ENCODE measurements at places on chromosomes 13 and 19.
A peak's percentile ranks its signal among the peaks of the same experiment; 100 is the strongest.

DNA sequence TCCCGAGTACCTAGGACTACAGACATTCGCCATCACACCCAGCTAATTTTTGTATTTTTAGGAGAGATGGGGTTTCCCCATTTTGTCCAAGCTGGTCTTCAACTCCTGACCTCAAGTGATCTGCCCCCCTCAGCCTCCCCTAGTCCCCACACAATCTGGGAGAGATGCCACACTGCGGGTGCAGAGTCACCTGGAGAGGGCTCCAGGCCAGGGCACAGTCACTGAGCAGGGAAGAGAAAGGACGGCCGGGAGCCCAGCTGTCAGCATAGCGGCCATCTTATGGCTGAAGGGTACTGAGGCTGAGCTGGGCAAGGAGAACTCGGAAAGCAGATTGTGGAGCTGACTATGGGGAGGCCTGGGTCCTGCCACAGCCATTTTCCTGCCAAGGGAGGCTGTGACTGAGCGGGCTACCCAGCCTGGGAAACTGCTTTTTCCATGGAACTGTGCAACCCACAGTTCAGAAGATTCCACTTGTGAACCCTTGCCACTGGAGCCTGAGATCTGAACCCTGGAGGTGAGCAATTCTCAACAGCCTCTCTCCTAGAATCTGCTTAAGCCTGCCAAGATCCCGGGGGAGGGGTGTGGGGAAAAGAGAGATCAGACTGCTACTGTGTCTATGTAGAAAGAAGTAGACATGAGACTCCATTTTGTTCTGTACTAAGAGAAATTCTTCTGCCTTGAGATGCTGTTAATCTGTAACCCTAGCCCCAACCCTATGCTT is 109.2 kb downstream of the ZNF486 start:
- no peak for DNase-seq

DNA sequence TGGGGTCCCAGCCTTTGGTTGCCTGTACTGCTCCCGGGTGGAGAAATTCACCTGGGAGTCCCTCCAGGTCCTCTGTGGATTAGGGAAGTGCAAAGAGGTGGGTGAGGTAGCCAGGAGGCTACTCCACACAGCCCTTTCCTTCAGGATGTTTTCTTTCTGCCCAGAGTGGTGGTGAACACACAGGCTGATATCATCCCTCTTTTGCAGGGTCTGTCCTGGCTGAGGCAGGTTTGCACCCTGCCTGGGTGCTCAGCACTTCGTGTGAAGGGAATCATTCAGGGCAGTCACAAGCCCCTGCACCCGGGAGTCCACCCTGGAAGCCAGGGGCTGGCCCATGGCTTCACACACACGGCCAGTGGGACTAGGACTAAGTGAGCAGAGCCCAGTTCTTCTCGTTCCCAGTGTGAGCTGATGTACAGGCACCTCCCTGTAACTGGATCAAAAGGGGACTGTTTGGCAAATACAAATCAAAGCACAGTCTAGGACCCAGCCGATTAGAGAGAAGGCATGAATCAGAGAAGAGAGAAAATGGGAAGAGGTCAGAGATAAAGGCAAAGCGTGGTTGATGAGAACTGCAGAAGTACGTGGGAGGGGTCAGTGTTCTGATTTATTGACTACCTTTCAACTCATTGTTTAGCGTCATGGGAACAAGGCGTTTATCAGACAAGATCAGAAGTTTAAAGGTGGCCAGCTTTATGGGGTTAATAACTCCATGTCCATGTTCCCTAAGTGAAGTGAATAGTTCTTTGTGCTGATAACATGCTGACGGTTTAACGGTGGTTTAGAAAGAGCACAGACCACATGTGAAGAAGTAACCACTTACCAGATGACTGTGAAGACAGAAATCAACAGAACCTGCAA is 30.4 kb upstream of the SPATA13 start:
- no peak for DNase-seq

GRCh38 chr19:34722353-34722752 is 11.7 kb upstream of the ZNF181 start:
- no peak for DNase-seq

DNA sequence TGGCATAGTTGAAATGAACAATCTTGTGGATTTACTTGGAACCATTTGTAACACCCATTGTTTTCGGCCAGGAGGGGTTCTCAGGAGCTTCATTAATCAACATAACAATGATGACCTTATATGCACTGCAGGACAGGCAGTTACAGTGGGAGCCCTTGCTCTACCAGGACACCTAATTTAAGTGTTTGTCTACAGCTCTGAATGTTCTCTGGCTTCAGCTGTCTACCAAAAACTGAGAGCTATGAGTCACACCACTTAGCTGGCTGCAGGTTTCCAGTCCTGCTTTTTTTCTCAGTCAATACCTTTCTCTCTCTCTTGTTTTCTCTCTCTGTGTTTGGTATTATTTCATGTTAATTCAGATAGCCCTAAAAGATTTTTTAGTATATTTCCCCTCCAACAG is 105.4 kb upstream of the MBNL2 start:
- no peak for DNase-seq

DNA sequence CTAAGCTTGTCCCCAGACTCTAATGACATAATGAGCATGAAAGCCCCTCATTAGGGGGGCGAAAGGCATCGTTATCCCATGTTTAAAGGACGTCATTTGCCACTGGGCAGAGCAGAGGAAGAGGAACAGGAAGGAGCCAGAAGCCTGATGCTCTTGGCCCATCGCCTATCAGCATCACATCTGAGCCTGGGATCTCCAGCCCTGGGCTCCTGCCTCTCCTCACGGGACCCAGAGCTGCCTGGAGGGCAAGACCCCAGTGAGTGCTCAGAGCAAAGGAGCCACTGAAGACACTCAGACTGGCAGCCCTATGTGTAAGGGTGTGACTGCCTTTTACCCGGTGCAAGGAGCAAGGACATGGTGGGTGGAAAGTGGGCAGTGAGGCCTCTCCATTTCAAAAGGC is 115.0 kb upstream of the ZNF507 start:
- no peak for DNase-seq

DNA sequence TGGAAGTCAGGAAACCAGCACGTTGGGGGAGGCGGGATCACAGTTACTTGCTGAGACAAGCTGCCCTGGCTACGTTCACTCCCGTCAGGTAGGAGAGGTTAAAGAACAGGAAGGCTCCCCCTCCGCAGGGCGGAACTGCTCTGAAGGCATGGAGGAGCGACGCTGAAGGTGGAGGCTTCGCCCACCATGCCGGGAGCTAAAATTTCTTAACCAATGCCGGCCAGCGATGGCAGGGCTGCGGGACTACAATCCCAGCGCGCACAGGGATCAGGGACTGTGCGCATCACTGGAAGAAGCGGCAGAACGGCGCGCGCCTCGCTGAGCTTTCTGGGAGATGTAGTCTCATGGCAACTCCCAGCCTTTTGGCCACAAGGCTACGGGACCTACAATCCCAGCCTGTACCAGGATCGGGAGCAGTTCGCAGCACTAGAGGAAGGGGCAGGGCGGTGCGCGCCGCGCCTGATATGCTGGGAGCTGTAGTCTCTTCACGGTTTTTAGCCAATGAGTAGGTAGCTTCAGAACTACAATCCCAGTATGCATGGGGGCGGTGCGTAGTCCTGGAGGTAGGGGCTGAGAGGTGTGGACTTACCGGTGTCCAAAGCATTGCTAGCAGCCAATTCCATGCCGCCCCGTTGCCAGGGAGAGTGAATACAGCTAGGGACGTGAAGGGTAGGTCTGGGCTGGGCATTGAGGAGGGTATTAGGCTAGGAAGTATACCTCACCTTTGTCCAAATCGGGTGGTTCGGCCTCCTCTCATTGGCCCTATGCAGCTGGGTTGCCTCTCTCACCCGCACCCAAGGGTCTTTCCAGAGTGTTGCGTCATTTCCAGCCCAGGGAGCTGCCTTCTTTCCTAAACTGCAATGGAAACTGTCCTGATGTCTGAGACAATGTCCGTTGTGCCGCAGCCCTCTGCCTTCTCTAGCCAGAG is 12.8 kb upstream of the ZNF682 start:
- DNase-seq = peak; percentile 89

DNA sequence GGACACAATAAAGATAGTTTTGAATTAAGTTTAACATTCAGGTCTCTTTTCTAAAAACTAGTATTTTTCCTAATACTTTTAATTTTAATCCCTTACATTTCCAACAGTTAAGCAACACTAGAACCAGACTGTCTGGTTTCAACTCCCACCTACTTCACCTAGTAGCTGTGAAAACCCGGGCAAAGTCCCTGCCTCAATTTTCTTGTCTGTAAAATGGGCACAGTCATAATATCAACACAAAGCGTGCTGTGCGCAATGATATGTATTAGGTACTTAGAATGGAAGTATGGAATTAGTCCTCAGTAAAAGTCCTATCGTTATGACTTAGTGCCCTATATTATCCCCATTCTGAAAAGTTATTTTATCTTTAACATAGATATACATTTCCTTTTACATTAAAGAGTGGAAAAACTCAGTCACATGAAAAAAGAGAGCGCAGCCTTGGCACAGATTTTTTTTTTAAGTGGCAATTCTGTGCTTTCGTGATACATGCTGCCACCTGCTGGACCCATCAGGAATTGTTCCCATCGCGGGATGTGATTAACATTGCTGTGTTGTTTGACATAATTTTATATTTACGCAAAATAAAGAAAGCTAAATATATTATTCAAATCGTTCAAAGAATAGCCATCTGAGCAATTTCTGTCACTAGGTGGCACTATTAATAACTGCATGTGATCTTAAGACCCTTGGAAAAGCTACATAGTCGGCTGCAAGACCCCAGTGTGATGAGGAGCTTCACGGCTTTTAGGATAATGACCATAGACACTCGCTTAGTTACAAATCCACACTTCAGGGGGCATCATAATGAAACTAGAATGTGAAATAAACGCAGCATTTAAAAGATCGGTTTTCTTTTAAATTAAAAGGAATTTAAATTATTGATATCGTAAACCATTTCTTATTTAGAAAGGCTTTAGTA is 59.9 kb downstream of the LIG4 start:
- DNase-seq = no peak

GRCh38 chr19:18321734-18322102 is 1.2 kb downstream of the LSM4 start:
- no peak for DNase-seq

DNA sequence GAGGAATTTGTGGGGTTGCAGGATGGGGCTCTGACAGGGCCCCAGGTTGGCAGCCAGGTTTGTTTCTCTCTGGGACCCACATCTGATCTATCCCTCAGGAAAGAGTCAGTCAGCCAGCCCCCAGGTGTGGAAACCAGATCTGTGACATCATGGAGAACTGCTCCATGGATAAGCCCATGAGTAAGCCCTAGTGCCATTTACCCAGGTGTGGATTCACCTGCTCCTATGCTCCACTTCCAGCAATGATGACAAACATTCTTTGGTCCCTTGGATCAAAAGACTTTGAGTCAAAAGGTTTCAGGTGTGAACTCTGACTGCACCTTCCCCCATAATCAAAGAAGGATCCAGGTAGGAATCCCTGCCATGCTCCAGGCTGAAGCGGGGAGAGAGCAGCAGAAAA is 26.9 kb upstream of the IGFL4 start:
- no peak for DNase-seq

- no peak for DNase-seq
These were observed 38.5 kb upstream of the ATP11A start for GRCh38 chr13:112651311-112651710.

- no peak for DNase-seq
These were observed 43.1 kb downstream of the ZNF726 start for GRCh38 chr19:23957660-23958281.

- no peak for DNase-seq
These were observed 11.8 kb downstream of the IL17D start for GRCh38 chr13:20715330-20715712.

DNA sequence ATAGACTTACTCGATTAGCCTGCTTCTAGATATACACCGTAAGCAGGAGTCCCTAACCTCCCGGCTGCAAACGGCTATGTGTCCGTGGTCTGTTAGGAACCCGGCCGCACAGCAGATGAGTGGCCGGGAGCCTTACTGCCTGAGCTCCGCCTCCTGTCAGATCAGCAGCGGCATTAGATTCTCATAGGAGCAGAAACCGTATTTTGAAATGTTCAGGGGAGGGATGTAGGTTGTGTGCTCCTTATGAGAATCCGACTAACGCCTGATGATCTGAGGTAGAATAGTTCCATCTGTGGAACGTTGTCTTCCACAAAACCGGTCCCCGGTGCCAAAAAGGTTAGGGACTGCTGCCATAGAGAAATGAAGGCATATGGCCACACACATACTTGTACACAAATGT is 1491.9 kb downstream of the SLITRK5 start:
- no peak for DNase-seq

DNA sequence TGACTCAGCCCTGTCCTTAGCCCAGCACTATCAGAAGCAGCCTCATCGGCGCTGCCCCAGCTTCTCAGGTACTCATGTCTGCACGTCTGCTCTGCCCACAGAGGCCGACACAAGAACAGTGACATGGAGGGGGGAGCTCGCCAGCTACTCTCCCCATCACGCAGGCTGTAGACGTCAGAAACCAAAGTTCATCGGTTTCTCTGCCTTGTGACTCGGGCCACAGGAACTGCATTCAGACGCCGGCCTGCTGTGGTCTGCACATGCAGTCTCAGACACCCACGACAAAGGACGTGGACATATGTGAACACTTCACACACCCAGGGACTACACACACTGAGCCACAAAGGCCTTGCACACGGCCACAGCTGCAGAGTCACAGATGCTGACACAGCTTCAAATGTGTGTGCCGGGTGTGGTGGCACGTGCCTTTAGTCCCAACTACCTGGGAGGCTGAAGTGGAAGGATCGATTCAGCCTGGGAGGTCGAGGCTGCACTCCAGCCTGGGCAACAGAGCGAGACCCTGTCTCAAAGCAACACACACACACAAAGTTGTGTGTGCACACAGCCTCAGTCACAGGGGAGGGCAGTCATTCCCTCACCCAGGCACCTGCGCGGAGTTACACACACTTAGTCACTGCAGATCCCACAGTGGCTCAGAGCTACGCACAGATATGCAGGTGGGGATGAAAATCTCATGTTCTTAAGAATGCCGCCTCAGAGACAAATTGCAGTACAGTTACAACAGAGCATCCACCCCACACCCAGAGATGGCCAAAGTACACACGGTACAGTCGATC is 4.9 kb upstream of the ZFP36 start:
- no peak for DNase-seq

DNA sequence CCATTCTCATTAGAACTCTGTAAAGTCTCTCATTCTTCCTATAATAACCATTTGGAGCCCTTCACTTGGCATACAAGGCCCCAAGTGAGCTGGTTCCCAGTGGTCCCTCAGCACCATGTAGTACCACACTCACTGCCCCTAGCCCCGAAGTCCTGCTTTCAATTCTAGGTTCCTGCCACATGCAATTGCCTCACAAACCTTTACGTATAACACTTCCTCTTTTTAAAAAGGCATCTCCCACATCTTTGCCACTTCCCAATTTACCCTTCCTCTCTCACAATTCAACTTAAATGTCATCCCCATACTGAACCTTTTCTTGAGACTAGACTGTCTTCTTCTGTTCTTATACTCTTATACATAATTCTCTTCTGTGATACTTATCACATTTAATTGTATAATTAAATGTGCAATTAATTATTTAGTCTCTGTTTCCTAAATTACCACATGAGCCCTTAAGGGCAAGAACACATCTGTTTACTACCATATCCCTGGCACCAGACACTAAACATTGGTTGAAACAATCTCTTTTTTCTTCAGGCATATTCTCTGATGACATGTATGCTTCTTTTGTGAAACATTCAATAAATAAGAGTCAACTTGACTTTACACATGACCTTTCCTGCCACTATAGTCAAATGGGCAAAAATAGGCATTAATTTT is 304.0 kb downstream of the SPRY2 start:
- no peak for DNase-seq

Measured in thoracic aorta (tissue), 2 donors.